Right lung (tissue), 10 donors: ENCODE measurements at places on chromosomes 2 and 18.

GRCh38 chr18:60232541-60232940, 140.0 kb downstream of the MC4R start:
- DNase-seq = no peak

DNA sequence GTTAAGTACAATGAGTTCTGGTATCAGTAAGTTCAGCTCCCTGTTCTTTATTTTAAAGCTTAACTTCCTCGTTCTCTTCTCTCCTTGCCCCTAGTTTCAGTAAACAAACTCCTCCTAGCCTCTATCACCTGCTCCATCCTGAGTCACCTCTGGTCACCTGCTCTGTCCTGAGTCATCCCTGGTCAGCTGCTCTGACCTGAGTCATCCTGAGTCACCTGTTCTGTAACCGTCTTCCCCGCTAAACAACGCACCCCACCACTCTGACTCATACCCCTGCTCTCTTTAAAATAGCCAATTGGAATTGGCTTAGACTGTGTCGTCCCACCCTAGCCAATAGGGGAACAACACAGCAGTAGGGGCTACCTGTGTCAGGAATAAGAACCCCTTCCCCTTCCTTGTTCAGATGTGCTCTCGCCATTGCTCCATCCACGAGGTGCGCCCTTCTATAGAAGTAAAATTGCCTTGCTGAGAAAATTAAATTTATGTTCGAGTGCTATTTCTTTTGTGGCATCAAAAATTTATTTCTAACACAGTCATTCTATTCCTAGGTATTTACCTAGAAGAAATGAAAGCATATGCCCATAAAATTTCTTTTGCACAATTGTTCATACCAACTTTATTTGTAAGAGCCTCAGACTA, 24.9 kb upstream of the RMND5A start:
- no peak for DNase-seq

DNA sequence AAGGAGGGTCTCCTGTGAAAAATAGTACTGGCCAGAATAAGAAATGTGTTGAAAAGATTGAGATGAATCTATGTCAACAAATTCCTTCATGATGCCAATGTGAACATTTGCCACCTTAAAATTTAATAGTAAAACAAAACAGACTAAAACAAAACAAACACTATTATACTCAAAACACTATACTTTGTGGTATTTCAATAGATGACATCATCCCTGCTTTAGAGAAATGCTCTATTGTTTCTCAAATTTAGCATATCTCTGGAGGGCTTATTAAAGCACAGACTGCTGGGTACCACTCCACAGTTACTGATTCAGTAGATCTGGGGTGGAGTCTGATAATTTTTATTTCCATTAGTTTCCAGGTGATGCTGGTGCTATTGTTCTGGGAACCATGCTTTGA, 579.4 kb upstream of the FAM98A start:
- DNase-seq = no peak

DNA sequence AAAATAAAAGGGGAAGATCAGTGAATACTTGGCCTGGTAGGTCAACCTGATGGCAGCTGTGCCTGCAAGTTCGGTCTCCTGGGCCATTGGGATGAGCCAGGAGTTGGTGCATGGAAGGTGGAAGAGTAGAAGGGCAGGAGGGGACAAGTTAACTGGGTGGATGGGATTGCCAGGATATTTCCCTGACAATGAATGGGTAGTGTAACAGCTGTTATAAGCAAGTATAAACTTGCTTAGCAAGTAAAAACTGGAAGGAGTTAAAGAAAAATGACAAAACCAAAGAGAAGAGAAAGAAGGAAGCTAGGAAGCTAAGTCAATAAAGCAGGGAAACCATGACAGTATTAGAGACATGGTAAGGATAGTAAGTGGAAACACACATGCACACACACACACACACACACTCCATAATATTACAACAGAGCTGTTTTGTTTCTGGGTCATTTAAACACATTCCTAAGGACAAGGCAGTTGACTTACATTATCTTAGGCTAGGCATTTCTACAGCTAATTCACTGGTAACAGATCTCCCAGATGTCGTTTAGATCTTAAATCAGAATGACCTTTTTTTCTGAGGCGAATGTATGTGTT, 29.7 kb downstream of the MEP1B start:
- no peak for DNase-seq

- DNase-seq = no peak
Measured at GRCh38 chr2:27060323-27060722, 8.9 kb downstream of the AGBL5 start.

GRCh38 chr2:16640001-16640700, 25.5 kb downstream of the CYRIA start:
- no peak for DNase-seq

- DNase-seq = no peak
Measured at GRCh38 chr2:190929919-190930318, 49.3 kb downstream of the GLS start.

DNA sequence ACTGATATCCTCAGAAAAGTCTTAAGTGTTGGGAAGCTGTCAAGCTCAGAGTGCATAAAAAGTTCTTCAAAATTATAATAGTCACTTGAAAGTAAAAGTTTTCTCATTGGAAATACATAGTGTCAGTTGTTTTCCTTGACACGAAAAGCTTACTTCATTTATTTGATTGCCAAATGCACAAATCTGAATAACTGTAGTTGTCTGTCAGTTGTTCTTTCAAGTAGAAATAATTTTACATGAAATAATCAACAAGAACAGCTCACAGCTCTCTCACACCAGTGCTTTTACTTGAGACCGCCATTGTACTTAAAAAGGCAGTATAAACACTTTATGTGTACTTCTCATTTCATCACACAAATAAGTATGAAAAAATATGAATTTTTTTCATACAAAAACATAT, 163.3 kb upstream of the NXPH2 start:
- DNase-seq = no peak

DNA sequence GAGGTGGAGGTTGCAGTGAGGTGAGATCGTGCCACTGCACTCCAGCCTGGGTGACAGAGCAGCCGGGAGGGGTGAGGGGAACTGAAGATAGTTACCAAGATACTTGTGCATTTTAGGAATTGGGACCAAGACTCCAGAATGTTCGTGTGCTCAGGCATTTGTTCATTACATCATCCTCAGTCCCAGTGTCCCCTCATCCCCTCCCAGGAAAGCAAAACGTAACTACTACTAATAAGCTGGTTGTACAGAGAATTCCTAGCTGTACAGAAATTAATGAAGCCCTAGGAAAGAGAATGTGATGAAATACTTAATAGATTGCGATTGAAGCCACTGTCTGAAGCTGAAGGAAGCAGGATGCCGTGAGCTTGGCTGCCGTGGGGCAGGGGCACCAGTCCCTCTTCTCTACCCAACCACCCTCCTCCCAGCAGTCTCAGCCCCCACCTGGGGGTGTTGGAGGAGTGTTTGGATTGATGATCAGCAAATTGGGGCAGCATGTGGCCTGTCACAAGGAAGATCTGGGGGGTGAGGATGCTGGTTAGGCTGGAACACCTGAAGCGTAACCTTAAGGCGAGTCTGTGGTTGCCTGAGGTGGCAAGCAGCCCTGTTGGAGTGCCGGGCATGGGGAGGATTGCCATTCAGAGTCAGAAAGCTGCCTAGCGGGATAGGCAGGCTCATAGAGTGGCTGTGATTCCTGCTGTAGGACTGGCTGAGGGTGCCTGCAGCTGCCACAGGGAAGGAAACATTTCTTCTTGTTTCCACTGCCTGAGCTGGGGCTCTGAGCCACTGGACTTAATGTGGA, 140.9 kb downstream of the SH3RF3 start:
- DNase-seq = peak; percentile 43

DNA sequence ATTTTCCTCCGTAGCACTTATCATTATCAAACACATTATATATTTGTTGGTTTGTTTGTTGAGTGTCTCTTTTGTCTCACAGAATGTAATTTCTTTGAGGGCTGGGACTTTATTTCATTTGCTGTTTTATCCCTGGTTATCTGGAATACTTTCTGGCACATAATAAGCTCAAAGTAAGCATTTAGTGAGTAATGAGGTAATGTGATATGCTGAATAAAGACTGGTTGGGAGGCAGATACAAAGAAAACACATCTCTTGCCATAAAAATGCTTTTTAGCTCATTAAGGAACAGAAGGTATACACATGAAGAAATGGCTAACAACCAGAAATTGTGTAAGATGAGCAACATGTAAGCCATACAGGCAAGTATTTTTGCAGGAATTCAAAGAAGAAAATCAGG, 1411.8 kb downstream of the LRP1B start:
- DNase-seq = no peak

DNA sequence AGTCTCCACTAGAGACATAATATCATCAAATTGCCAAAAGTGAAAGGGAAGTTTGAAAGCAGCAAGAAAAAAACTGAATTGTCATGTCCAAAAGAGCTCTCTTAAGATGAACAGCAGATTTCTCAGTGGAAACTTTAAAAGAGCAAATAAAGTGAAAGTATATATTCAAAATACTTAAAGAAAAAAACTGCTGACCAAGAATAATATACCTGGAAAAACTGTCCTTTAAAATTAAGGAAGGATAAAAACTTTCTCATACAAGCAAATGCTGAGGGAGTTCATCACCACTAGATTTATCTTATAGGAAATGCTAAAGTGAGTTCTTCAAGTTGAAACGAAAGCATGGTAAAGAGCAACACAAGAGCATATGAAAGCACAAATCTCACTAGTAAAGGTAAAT, 83.3 kb upstream of the SCN1A start:
- no peak for DNase-seq

DNA sequence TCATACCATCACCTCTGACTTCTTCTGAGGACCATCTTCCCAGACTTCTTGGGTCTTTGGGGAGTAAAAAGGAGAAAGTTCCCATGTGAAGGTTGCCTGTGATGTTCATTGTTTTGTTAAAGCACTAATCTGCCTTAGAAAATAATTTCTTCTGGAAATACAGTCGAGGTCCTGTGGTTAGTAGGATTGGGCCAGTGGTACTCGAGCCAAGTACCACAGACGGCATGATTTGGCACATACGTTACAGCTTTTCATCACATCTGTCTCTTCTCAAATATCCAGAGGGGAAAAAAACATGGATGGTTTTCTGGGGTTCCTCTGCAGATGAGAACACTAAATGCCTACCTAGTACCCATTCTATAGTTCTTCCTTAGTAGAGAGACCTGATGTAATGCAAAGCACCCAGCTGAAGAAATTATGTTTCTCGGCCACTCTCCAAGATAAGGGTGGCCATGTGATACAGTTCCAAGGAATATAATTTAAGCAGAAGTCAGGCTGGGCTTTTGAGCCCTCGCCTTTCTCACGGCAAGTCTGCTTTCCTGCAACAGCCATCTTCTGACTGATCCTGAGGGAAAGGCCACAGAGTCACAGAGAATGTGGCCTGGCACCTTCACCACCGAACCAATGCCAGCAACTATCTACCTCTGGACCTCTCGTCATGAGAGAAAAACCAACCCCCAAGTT, 161.0 kb downstream of the RNF152 start:
- DNase-seq = no peak

GRCh38 chr2:48695991-48696390, 59.5 kb downstream of the LHCGR start:
- DNase-seq = no peak

DNA sequence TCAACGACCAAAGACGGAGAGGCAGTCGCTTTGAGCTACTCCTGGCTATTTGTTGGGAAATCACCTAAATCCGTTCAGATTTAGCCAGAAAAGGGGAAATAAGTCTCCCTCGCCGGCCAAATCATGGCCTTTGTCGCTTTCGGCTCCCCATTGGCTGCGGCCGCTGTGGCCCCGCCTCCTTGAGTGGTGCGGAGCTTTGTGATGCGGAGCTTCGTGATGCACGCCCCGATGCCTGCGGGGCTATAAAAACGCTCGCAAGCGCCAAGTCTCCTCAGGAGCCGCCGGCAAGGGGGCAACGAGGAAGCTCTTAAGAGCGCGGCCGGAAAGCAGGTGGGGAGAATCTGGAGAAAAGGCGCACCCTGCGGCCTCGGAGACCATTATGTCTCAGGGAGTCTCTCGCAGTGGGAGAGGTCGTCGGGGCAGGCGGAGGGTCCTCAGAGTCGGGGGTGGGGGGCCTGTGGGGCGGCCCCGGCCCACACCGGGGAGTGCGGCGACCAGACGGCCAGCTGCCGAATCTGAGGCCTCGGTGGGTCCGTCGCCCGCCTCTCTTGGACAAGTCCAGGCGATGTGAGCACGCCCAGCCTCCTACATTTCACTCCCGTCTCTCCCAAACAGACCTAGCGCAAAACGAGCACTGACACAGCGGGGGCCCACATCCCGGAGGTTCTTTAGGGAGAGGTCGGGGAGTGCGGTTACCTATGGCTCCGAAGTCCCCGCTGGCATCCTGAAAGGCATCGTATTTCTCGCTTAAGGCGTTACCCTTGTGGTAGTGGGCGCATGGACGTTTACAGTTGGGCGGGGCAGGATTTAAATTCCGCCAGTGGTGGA, at the start of gene CABYR:
CABYR (plus strand) TSS at position 274 of the 828 bp plus-strand sequence. CDS start 4,053 bp downstream, outside the sequence.
- peak; percentile 58 for DNase-seq

DNA sequence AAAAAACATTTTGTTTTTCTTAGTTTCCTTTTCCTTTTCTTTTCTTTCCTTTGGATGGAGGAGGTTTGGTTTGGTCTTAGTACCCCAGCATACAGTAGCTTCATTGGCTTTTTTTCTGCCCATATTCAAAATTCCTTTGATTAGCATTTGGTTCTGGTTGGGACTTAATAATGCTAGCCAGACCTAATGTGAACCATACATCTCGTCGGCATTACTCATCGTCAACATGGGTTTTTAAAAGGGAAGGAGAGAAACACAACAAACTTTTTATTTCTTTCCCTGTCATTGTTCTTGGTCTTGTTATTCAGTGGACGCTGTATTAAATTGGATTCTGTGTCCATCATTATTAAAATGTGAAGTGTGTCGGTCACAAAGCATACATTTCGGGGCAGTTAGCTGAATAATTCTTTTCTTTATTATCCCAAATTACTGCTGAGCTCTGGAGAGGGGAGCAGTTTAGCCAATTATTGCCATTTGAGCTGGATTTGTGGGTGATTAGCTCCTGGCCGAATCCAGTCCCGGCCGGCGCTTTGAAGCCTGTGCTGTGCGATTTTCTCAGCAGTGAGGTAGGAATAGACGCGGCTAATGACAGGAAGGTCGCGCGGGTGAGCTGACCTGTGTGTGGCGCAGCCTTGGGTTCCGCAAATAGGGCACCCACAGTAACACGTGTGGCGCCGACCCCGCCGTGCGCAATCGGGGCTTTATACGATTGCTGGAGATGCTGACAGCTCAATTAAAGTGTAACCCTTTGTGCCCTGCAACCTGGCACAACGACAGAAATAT, 303.3 kb downstream of the GBX2 start:
- no peak for DNase-seq

- DNase-seq = no peak
Measured at GRCh38 chr2:38622210-38622609, 19.5 kb upstream of the HNRNPLL start.

DNA sequence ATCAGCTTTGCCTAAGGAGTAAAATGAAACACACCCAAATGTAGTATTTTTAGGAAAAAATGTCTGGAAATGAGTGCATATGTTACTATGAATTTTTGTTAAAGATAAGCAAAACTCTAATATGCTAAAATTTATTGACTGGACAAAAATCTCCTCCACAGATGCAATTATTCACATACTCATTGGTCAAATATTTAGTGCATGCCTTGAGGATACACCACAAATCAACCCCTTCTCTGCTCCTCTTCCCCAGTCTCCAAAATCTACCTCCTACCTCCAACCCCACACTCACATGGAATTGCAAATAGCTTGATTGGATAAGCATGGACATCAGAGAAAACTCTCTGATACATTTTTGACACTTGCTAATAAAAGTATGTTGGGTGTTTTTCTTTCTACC, 95.6 kb upstream of the CDC42EP3 start:
- no peak for DNase-seq

GRCh38 chr2:205783872-205784499, 101.7 kb downstream of the NRP2 start:
- DNase-seq = no peak
